Nephron progenitor cell (in vitro differentiated cells): ENCODE measurements at places on chromosomes 3 and 15.
A peak's percentile ranks its signal among the peaks of the same experiment; 100 is the strongest.

GRCh38 chr3:29892976-29893554 lies 612.2 kb downstream of the RBMS3 start:
- H3K36me3 ChIP-seq = no peaks in the 10 kb centered on the region
- H3K4me1 ChIP-seq = no peaks in the 10 kb centered on the region
- no peak overlapping the region for H3K4me3 ChIP-seq

DNA sequence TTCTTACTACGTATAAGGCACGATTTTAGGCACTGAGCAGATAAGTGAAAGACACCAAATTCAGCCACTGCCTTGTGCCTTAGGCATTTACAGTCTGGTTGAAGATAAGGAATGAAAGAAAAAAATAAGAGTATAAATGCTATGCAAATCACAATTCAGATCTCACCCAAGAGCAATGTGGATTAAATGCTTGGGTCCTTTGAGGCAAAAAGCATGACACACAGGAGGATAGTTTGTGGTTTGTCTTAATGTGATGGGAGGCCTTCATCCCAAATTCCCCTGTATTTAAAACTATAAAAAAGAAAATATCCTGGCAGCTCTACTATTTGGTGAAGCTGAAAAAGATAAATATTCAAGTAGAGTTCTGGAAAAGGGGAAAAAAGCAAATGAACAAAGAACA lies 79.8 kb downstream of the TGFBR2 start:
- no peak overlapping the region for H3K27ac ChIP-seq
- DNase-seq = no peak

GRCh38 chr3:195297446-195297845 lies 26.5 kb upstream of the XXYLT1 start:
- no peak overlapping the region for H3K27ac ChIP-seq
- no peak overlapping the region for H3K4me3 ChIP-seq
- H3K27me3 ChIP-seq = no peaks in the 10 kb centered on the region
- DNase-seq = no peak

DNA sequence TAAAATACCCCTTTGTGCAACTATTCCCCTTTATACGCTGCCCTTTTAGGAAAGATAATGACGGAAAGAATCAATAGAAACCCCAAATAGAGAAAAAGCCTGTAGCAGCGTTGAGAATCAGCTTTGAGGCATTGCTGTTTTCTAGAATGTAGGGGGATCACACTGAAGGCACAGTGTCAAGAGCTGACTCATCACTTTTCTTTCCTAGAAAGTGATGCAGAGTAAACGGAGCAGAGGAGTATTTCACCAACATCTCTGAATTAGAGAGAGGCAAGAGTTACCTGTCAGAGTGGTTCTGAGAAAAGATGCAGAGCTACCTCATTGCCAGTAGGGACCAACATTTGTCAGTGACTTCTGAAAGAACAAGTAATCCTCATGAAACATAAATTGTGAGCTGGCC lies 269.8 kb upstream of the TMC3 start:
- H3K36me3 ChIP-seq = peaks cover 22% of the 10 kb centered on the region
- H3K27me3 ChIP-seq = no peaks in the 10 kb centered on the region
- H3K4me3 ChIP-seq = no peak overlapping the region
- DNase-seq = no peak
- no peak overlapping the region for H3K27ac ChIP-seq

DNA sequence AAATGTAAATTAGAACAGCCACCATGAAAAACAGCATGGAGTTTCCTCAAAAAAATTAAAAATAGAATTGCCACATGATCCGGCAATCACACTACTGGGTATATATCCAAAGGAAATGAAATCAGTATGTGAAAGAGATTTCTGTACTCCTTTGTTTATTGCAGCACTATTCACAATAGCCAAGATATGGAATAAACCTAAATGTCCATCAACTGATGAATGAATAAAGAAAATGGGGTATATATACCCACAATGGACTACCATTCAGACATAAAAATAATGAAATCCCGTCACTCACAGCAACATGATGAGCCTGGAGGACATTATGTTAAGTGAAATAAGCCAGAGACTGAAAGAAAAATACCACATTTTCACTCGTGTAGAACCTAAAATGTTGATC lies 296.9 kb downstream of the RAP2B start:
- no peaks in the 10 kb centered on the region for H3K27me3 ChIP-seq
- DNase-seq = no peak
- H3K4me1 ChIP-seq = no peaks in the 10 kb centered on the region
- peak overlapping the region; percentile 4 for H3K27ac ChIP-seq

DNA sequence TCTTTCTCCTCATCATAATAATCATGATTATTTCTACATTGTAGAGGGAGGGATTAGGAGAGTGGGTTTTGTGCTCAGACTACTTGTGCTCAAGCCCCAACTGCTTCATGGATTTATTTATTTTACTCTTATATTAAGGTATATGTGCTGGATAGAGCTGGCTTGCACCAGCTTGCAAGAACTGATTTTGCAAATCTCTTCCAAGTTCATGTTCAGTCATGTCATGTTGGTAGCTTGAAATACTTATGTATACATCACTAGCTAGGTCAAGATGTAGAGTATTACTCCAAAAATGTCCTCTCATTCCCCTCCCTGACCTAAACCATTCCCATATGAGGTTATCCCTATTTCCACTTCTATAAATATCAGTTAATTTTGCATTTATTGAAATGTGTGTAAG lies 293.9 kb upstream of the RBMS3 start:
- peaks cover 5% of the 10 kb centered on the region for H3K4me1 ChIP-seq
- no peak overlapping the region for H3K4me3 ChIP-seq
- no peak for DNase-seq
